Esophagus mucosa (tissue), 1 donor: ENCODE measurements at places on chromosomes 12 and 14. TPM values are rescaled to one million over a fixed set of nuclear protein-coding genes. Genes with fewer than 3 reads are reported as not detected.
A peak's percentile ranks its signal among the peaks of the same experiment; 100 is the strongest.

SCNN1A gene
- total RNA-seq, result 142 TPM

- ATAC-seq, result no peak
Observed at GRCh38 chr12:42143452-42144157, 1.1 kb downstream of the GXYLT1 start.

DNA sequence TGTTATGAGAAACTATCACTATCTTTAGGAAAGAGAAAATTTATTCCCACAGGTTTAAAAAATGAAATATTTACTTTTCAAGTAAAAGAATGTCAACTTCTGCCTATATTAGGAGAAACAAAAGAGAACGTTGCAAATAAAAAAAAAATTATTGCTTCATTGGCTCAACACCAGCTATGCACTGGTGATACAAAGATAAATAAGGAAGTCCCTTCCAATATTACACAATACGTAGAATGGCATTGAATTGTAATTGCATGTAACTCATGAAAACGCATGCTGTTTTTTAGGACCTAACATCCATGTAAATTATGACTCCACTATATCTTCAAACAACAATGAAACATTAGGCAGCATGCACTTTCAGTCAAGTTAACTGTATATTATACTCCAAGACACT is 56.4 kb upstream of the RERGL start:
- peak; percentile 59 for ATAC-seq

DNA sequence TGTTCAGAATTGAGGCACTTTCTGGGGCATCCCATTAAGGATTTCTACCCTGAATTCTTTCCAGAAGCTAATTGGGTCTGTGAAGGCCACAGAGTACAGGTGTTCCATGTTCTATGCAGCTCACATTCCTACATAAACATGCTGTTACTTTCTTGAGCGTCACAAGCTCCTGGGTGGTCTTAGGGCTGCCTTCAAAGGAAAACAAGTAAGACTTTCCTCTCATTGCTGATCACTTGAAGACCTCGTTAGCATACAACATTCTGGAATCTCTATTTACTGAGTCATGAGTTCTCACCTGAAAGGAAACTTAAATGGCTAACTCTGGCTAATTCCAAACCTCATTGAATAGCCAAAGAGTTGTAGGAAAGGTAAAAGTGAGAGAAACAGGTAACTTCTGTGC is 63.0 kb upstream of the HMGA2 start:
- ATAC-seq, result no peak

- ATAC-seq, result no peak
Observed at GRCh38 chr12:41302979-41303403, 114.9 kb downstream of the PDZRN4 start.

DNA sequence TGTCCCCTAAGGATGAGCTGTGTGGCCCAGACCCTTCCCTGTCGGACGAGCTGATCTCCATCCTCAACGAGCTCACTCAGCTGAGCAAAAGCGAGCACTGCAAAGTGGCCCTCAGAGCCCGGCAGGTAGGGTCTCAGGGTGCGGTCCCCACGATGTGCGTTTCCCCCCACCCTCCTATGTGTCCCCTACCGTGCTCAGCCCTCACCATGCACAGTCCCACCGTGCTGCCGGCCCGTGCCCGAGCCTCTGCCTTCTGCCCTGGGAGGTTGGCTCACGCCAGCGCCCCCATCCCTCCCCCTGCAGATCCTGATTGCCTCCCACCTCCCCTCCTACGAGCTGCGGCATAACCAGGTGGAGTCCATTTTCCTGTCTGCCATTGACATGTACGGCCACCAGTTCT is 86.6 kb downstream of the FOXN4 start:
- ATAC-seq, result no peak

GRCh38 chr12:1929985-1930802 is 11.7 kb upstream of the CACNA2D4 start:
- ATAC-seq, result no peak

DNA sequence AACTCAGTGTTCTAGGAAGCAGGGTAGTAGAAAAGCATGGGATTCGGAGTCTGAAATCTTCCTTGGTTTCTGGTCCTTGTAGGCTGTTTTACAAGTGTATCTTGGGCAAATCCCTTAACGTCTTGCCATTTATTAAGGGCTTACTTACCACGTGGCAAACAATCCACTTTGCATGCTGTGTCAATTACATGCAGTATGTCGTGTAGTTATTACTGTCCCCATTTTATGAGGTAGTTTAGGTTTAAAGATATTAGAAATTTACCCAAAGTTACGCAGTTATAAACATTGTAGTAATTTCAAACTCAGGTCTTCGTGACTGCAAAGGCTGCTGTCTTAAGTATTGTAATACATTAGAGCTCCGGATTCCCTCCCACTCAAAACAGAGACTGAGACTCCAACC is 1.5 kb upstream of the NOVA1 start:
- no peak for ATAC-seq

DNA sequence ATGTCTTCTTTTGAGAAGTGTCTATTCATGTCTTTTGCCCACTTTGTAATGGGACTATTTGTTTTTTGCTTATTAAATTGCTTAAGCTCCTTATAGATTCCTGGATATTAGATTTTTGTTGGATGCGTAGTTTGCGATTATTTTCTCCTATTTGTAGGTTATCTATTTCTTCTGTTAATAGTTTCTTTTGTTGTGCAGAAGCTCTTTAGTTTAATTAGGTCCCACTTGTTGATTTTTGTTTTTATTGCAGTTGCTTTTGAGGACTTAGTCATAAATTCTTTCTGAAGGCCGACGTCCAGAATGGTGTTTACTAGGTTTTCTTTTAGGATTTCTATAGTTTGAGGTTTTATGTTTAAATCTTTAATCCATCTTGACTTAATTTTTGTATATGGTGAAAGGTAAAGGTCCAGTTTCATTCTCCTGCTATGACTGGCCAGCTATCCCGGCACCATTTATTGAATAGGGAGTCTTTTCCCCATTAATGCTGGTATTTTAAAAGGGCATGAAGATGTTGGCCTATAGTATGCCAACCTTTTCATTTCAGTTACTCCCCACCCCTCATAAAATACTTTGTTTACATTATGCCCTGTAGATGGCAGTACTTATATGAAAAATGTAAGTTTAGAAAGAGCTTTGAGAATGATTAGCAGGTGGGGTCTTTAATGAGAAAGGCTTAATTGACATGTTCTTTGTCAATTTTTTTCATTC is 62.9 kb upstream of the PSMA6 start:
- ATAC-seq, result no peak
